ENCODE measurements at places on chromosomes 12 and 14.

DNA sequence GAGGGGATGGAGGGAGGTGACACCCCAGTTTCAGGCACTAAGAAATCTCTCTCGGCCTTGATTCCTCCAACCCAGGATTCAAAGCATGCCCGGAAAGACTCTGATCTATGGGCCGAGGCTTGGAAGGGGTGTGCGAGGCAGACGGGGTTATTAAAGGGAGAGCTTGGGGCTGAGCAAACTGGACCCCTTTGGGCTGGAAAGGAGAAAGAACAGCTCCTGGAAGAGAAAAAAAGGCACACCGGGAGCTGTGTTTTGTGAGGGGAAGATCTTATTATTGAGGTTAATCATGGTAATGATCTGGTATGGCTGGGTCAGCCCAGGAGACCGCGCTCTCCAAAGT lies 5.7 kb upstream of the HOXC4 start:
- no peak for DNase-seq

DNA sequence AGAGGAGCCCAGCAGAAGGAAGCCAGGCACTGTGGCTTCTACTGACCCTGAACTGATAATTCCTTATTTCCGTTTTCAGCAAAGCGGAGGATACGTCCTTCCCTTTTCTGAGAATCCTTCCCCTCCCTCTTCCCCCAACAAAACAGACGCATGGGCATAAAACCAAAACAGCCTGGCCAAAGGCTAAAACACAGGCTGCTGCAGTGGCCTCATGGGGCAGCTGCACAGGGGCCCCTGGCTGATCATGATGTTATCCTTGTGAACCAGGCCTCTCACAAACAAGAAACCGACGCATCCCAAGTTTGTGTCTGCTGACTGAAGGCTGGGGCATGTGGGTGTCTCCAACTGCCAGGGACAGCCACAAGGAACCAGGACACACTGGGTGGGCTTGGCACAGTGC lies 23.4 kb upstream of the STON2 start:
- DNase-seq: no peak

GRCh38 chr12:49946086-49946485 lies 4.5 kb upstream of the AQP2 start:
- no peak for DNase-seq

- DNase-seq: no peak
These were observed 783 bp upstream of the TUBA1B start for GRCh38 chr12:49131894-49132461.

All from CD4-positive, alpha-beta T cell treated with Interferon alpha-2 for 1 hour (primary cell).